ENCODE measurements at places on chromosomes 5 and 9.

- no peak for DNase-seq
Measured at GRCh38 chr9:26612211-26612610, 280.4 kb downstream of the CAAP1 start.

DNA sequence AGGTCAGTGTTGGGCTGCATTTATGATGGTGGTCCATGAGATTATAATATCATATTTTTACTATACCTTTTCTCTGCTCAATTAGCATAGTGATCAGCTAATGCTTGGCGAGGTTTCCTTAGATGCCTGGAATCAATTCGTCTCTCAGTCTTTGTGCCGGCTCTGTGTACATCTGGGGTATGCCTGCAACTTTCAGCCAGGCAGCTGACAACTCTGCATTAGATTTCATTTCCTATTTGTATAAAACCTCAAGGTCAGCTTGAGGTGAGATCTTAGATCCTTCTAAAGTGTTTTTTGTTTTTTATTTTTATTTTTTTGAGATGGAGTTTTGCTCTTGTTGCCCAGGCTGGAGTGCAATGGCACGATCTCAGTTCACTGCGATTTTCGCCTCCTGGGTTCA, 86.8 kb downstream of the MELK start:
- no peak for DNase-seq

- no peak for DNase-seq
Measured at GRCh38 chr9:17398350-17398749, 180.5 kb upstream of the SH3GL2 start.

- DNase-seq, result no peak
Measured at GRCh38 chr5:142082182-142082781, 26.3 kb upstream of the NDFIP1 start.

GRCh38 chr9:111572950-111573604, 26.4 kb downstream of the PTGR1 start:
- no peak for DNase-seq

- DNase-seq, result no peak
Measured at GRCh38 chr9:110426052-110426709, 88.5 kb upstream of the TXNDC8 start.

- DNase-seq, result peak; percentile 65
Measured at GRCh38 chr5:168301593-168302390, 10.3 kb downstream of the WWC1 start.

DNA sequence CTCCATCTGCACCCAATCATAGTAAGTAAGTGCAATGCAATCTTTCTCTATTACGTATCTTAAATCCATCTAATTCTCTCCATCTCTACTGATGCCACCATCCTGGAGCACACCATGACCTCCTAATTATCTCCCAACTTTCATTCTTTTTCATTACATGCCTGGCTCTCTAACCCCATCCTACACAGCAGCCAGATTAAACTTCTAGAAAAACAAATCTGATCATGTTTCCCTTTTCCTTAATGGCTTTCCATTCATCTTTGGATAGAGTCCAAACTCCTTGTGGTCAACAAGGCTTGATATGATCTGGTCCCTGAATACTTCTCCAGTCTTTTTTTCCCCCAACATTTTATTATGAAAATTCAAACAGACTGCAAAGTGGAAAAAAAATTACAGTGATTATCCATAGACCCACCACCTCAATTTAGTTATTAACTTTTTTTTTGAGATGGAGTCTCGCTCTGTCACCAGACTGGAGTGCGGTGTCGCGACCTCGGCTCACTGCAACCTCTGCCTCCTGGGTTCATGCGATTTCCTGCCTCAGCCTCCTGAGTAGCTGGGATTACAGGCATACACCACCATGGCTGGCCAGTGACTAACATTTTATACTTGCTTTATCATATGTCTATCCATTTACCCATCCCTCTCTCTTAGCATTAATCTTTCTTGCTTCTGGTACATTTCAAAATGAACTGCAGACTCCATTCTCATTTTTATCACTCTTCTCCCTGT, 5.2 kb downstream of the PPP2R2B start:
- no peak for DNase-seq

- DNase-seq, result no peak
Measured at GRCh38 chr5:468401-468800, 25.4 kb downstream of the EXOC3 start.

GRCh38 chr5:60196385-60197113, 303.0 kb upstream of the PDE4D start:
- DNase-seq, result peak; percentile 92

- no peak for DNase-seq
Measured at GRCh38 chr5:148898413-148899075, 72.1 kb downstream of the ADRB2 start.

- peak; percentile 65 for DNase-seq
Measured at GRCh38 chr5:56259002-56259511, 25.9 kb upstream of the ANKRD55 start.
